ENCODE measurements at places on chromosomes 16 and 17.

DNA sequence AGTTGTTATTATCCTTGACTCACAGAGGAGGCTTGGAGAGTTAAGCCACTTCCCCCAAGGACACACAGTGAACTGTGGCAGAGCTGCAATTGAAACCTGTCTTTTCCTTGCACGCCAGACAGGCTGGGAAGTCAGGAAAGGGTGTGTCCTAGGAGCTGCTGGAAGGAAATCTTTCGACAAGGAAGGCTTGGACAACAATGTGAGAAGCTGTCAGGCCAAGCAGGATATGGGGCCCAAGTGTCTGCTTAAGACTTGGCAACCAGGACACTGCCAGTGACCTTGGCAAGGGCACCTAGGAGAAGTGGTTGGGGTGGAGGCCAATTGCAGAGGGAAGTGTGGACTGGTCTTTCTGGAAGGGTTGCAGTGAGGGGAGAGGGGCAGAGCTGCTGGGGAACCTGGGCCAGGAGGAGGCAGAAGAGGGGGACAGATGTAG, 2.1 kb upstream of the CAMKK1 start:
- DNase-seq, result no peak

- no peak for DNase-seq
Measured at GRCh38 chr16:75495076-75495674, at the start of gene CHST6. Gene CHST6, minus strand, starts transcription at chr16:75495441. Its CDS starts 15,613 bp downstream, at chr16:75479828.

DNA sequence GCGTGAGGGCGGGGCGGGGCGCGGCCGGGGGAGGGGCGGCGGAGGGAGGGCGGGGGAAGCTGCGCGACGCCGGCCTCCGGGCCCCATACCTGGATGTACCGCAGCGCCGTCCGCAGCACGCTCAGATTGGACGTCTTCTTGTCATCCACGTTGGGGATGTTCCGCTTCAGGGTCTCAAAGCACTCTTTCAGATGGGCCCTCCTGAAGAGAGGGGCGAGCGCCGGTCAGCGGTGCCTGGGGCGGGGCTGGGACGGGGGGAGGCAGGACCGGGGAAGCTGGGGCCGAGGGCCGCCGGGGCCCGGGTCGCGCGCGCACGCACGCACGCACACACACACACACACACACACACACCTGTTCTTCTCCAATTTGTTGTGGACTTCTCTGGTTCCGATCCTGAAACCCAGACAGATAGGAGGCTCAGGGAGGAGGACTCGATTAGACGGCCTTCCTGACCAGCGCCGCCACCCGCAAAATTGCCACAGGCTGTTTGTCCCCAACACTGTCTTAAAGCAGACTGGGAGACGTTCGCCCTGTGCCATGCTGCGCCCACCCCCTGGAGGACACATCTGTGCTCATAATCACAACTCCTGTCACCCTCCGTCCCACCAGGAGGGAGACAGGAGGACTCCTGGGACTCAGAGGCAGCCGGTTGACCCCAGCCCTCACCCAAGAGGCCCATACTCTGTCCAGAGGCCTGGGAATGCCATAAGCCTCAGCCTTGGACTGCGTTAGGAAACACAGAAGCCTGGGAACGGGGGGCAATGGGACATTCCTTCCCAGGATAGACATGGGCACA, 6.7 kb downstream of the MNT start:
- no peak for DNase-seq

DNA sequence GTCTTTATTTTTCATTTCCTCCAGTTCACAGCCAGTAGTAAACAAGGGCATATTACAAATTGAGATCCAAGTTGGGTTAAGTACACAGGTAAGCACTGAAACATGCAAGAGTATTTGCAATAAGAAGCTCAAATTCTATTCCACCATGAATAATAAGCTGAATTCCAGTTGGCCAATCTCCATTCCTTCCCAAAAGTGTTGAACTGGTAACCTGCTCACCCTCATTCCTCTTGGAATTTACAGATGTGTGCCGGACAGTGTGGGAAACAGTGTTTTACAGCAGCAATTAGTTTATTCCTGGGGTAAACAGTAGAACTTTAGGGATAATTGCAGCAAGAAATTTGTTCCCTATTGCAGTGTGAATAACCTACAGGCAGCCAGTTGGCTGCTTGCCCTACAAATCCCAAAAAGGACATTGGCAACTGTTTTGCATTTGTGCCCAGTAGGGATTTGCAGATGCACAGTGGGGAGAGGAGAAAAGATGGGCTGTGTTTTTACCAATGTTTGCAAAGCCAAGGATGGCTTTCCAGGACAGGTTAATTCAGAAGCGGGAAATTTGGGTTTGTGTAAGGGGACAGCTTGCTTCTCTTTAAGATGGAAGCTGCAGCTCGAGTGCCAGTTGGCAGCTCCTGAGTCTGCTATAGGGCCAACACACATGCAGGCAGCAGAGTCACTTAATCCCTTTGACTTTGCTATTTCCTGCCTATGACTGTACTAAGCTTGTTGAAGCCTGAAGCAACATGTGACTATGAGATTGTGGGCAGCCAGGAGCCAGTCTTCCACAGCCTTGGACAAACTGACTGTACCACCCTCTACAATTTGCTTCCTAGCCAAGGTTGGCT, 318.9 kb downstream of the MAP2K6 start:
- no peak for DNase-seq

DNA sequence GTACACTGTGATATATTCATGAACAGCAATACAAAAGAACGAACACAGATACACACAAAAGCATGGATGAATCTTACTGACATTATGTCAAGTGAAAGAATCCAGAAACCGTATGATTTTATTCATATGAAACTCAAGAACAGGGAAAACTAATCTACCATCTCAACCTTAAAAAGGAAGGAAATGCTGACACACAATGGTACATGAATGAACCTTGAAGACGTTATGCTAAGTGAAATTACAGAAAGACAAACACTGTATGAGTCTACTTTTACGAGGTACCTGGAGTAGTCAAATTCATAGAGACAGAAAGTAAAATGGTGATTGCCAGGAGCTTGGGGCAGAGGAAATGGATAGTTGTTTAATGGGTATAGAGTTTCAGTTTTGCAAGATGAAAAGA, 8.7 kb upstream of the PRKCB start:
- no peak for DNase-seq

- DNase-seq, result no peak
Measured at GRCh38 chr16:73288520-73288919, 240.6 kb upstream of the ZFHX3 start.

DNA sequence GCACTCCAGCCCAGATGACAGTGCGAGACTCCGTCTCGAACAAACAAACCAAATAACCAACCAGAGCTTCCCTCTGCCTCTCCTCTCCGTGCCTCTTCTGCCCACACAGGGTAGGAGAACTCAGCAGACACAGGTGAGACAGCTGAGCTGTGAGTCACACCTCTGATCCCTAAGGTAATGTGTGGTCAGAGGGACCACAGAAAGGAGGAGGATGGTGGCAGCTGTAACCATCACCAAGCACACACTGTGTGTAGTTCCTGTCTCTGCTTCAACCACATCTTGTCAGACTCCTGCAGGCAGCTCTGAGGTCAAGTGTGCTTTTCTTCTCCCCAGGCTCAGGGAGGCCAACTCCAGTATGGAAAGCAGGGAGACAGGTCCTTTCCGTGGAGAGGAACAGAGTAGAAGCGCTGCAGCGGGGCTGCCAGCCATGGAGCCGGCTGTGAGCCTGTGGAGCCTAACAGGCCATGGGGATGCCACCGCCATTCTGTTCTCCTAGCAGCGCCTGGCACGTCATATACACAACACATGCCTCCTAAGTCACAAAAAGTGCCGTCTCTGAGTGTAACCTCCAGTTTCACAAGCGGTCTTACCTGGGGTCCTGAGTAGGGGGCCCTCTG, 7.1 kb downstream of the NUDT16L1 start:
- no peak for DNase-seq

GRCh38 chr16:64475627-64476351, 646.1 kb downstream of the CDH11 start:
- no peak for DNase-seq

- no peak for DNase-seq
Measured at GRCh38 chr17:63622574-63623390, 565 bp downstream of the MAP3K3 start.

DNA sequence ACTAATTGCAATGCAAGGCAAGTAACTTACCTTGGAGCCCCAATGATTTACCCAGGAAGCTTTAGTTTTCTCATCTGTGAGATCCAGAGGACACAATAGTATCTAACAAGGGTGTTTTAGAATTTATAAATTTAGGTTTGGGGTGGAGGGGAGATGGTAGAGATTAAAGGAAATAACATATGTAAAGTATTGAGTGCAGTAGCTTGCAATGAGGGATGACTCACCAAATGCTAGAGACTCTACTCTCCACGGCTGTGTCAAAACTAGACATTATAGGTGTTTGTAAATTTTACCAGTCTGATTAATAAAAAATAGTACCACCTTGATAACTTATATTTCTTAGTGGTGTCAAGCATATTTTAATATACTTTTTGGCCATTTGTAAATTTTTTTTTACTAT, 3.7 kb upstream of the ABCA9 start:
- DNase-seq, result no peak

GRCh38 chr17:50830994-50831393, 4.4 kb upstream of the WFIKKN2 start:
- no peak for DNase-seq

DNA sequence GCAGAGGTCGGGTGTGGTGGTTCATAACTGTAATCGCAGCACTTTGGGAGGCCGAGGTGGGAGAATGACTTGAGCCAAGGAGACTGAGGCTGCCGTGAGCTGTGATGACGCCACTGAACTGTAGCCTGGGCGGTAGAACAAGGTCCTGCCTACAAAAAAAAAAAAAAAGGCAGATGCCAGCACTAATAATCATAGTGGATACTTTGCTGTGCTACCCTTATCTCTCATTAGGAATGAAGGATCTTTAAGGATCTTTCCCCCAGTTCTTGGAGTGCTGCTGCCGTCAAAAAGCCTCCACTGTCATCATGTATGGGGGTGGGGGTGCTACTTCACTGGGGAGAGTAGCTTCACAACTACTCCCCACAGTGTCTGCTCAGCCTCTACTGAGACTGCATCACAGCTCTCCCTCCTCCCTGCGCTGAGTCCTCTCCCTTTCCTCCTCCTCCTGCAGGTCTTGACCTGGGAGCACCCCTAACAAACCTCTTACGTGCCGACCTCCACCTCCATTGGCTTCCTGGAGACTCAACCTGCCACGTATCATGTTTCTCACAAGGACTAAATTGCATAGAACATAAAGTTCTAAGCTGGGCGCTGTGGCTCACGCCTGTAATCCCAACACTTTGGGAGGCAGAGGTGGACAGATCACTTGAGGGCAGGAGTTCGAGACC, 24.4 kb upstream of the ST6GALNAC1 start:
- DNase-seq, result no peak

GRCh38 chr16:1763521-1764511, 7.5 kb downstream of the NME3 start:
- DNase-seq, result no peak

DNA sequence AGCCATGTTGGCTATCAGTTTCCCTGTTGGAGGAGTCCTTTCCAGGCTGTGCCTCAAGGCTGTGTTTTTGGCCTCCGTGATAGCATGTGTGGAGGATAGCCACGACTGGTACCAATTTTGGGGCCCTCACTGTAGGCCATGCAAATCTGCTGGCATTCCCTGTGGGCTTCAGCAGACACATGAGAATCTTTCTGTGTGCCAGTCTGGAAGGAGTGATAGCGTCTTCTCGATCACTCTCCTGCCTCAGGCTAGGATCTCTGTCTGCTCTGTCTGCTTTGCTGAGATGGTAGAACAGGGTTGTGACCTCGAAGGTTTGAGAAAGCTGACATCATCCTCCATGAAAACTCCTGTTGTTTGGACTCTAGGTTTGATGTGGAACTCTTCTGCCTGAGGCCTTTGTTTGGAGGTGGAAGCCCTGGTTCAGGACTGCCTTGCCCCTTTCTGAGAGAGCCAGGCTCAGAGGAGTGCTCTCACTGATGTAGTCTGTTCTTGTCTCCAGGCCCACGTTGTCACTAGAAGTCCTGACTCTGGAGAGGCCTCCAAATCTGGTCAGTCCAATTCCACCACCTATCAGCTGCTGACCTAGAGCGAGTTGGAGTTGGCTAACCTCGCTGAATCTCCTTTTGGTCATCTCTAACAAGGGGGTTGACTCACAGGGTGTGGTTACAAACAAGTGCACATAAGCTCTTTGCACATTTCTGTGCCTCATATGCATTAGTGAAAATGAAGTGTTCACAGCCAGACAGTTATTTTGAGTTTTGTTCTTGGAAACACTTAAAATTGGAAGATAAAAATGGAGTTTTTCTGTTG, 12.1 kb upstream of the EDC4 start:
- DNase-seq, result no peak

GRCh38 chr17:15342460-15342859, 1.1 kb upstream of the TEKT3 start:
- no peak for DNase-seq

DNA sequence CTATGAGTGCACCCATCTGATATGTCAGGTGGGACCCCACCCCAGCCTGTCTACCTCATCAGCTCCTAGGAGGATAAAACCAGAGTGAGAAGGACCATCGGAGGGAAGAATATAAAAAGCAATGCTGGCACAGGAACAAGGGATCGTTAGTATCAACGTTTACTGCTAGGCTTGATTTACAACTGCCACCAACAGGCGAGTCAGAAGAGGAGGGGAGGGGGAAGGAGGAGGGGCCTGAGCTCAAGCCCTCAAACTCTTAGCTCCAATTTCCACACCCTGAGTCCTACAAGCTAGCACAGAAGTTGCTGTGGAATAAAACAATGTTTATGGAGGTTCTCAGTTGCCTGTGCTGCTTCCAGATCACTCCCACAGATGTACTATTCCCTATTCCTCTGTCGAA, 234.5 kb downstream of the C16orf78 start:
- DNase-seq, result no peak

DNA sequence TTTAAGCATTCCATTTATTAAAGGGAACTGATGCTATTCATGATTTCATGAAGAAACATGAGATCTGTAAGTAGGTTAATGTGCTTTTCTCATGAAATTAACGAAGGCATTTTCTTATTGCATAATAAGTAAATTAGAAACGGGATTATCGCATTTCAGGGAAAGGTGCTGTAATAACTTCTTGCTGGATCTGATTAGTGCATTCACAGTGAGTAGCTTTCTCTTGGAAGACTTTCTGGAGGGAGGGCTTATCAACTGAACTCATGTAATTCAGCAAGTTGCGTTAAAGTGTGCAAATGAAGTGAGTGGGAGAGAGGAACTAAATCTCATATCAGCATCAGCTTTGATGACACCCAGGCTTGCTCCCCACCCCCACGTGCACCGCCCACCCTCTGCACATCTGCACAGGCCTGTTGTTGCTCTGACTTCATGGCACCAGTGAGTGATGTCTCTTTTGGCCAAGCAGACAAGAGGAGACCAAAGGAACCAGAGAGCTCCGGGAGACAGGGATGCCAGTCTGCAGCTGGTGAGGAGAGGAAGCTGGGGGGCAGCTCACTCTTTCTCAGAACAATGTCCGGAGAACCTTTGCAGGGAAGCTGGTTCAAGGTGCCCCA, 26.3 kb upstream of the GAS7 start:
- DNase-seq, result no peak

DNA sequence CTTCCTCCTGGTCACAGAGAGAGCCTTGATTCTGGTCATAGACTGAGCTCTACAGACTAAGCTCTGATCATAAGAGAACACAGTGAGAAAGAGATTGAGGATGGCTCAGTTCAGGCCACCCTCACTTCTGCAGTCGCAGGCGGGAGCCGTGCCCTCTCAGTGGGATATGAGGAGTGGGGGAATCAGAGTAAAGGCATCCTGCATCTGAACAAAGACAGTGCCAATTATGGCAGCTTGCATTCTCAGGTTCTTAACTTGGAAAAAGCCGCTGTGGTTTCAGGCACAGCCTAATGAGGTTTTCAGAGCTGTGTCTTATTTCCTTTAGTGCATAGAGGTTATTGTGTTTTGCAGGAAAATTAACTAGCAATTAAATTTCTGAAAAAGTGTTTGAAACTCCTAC, 134.4 kb upstream of the NLRP1 start:
- DNase-seq, result no peak
